ENCODE measurements at places on chromosomes 12 and 14.

DNA sequence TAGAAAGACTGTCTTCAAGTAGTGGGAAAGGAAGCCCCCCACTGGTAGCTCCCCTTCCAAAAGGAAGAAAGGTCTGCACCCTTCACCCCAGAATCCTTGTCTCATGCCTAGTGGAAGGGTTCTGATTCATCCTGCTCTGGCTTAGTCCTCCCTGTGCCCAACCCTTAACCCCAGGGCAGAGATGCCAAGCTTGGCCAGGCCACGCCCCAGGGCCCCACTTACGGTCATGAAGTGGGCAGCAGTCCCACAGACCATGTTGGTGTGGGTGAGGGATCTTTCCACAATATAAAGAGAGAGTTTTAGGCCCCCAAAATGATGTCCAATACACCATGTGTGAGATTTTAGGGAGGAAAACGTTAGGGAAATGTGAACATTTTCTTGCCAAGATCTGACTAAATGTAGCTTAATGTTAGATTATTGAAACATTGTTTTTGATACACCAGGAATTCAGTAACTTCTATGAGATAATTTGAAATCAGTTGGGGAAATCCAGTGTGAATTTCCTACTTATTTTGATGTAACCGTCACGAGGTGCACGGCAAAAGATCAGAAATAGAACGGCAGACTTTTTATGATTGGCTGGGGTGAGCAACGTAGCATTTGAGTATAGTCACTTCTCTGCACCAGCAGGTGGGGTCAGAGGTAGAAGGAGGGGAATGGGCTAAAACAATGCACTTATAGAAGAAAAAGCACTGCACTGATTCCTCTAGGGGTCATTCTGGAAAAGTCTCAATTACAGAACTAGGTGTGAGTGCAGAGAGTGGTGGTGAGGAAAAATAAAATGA, 8.2 kb upstream of the SSPN start:
- no peak for DNase-seq

DNA sequence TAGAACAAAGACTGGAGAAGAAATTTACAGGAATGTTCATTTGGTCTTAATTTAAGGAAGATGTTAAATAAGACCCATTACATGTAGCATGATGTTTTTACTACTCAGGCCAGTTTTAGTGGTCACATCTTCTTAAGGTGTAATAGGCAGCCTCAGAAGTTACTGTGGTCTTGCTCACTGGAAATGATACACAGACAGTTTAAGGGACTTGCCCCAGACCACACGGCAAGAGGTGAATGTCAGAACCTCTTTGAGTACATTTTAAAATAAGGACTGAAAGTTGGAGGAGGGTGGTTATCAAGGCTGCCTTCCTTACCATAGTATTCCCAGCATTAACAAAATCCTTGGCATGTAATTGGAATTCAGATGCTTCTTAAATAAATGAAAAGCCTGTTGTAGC, 37.9 kb downstream of the LRRK2 start:
- no peak for DNase-seq

- no peak for DNase-seq
These were observed 97.6 kb downstream of the RAD52 start for GRCh38 chr12:851913-852312.

GRCh38 chr14:39423793-39424192, 8.4 kb downstream of the FBXO33 start:
- DNase-seq: no peak

DNA sequence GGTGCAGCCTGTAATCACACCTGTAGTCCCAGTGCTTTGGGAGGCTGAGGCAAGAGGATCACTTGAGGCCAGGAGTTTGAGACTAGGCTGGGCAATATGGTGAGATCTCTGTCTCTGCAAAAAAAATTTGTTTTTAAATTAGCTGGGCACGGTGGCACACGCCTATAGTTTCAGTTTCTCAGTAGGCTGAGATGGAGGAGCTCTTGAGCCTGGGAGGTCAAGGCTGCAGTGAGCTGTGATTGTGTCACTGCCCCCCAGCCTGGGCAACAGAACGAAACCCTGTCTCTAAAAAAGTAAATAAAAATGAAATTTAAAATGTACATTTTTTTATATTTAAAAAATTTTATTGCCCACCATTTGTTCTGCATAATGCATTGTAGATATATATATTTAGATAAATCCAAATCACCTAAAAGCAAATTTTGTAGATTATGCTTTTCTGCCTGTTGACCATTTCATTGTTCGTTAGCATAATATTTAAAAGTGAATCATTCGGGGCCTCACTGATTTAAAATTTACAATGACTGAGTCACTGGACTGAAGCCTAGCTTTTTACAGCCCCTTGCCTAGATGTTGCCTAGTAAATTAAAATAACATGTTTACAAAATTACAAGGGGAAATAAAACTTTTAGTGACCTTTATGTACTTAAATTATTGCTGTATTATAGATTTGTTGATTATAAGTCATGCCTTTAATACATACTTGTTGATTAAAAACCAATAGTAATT, 87.9 kb downstream of the USP15 start:
- no peak for DNase-seq

- peak; percentile 93 for DNase-seq
These were observed 101.7 kb downstream of the DPF3 start for GRCh38 chr14:72792051-72792788.

GRCh38 chr14:86885280-86885679, 1107.7 kb downstream of the GALC start:
- DNase-seq: no peak

DNA sequence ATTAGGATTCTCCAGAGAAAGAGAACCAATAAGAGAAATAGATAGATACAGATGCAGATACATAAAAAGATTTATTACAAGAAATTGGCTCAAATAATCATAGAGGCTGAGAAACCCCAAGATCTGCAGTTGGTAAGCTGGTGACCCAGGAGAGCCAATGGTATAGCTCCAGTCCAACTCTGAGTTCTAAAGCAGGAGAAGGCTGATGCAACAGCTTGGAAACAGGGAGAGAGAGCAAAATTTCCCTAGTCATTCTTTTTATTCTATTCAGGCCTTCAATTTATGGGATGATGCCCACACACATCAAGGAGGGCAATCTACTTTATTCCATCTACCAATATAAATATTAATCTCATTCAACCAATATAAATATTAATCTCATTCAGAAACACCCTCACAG, 218.2 kb downstream of the PRKD1 start:
- DNase-seq: no peak

- no peak for DNase-seq
These were observed 40.7 kb upstream of the RIN3 start for GRCh38 chr14:92472860-92473259.

- DNase-seq: no peak
These were observed 5.3 kb upstream of the CDCA4 start for GRCh38 chr14:105026033-105026785.

GRCh38 chr14:87971010-87971409, 22.0 kb downstream of the GALC start:
- DNase-seq: no peak

DNA sequence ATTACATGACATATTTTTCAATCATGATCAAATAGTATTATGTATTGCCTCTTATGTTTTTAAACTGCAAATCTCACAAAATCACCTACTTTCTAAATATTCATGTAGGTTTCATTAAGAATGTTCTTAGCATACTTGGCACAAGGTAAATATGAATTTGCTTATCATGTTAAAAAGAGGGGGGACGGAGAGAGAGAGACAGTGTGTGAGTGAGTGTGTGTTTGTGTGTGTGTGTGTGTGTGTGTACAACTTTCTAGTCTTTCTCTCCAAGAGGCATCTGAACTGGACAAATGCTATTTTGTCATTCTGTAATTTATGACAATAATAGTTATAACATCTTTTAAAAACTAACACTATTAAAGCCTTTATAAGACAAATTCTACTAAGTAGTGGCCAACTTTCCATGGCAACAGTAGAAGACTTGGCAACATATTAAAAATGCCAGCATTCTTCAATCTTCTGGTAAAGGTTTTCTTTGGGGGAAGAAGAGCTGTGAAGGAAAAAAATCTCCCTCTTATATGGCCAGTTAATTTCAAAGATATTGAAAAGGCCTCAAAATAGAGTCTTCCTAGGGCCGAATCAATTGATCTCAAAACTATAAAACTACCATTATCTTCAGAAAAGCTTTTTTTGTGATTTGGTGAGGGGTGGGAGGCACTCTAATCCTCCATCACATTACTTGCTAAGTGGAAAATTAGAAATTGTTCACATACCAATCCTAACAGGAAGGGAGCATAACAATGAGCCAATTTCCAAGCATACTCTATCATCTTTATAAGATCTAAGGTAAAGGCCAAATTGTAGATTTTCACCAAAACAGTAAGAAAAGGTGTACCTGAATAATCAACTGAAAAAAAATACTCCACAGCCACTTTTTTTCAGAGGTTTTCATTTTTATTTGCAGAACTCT, 28.2 kb downstream of the CDK17 start:
- no peak for DNase-seq

- no peak for DNase-seq
These were observed 65.4 kb downstream of the ACSM4 start for GRCh38 chr12:7369274-7369729.

- no peak for DNase-seq
These were observed 122.0 kb downstream of the PTCSC3 start for GRCh38 chr14:36054353-36055051.

DNA sequence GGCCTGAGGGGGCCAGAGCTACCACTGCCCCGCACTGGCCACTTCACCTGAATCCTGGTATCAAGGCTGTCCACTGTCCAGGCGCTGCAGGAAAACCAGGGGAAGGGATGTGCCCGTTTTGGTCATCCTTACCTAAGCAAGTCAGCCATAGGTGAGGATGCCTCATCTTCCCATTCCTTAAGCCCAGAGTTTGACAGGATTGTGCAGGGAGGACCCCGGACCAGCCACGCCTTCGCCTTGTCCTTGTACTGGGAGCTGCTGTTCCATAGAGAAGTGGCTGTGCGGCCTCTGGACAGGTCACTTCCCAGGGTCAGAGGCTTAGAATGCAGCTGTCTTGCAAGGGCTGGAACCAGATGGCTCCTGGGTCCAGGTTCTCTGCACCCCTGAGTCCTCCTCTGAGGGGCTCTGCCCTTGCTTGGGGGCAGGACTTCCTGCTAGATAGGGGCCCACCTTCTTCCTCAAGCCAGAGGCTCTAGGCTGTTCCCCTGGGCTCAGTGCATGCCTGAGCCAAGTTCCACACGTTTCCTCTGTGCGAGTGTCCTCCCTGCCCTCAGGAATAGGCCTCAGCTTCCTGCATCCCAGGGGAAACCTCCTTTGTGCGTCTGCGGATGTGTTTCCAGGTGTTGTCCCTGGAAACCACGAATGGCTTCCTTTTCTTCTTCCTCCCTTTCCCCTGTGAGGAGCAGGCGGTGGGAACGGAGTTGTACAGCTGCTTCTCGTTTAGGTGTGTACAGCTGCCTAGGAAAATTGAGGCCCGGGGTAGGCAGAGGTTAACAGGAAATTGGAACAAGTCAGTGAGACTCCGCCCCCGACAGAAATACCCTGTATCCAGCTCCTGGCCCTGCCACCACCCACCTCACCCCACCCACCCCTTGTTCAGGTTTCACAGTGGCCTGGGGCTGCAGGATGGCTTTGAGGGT, 54.3 kb upstream of the RIN3 start:
- no peak for DNase-seq

DNA sequence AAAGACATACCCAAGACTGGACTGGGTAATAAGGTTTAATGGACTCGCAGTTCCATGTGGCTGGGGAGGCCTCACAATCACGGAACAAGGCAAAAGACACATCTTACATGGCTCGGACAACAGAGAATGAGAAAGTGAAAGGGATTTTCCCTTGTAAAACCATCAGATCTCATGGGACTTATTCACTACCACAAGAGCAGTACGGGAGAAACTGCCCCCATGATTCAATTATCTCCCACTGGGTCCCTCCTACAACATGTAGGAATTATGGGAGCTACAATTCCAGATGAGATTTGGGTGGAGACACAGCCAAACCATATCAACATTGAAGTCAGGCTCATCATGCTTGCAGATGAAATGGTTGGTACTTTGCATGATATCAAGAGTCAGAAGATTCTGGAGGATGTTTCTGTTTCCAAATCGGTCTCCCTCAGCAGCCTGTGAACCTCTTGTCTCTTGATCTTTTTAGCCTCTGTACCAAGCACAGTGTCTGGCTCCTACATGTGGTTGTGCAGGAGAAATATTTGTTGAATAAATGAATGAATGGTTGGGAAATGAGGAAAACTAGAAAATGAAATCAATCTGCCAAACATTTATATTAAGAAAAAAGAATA, 98.6 kb downstream of the VRK1 start:
- DNase-seq: no peak

- DNase-seq: no peak
These were observed 1.4 kb downstream of the EPS8 start for GRCh38 chr12:15787778-15788177.

DNA sequence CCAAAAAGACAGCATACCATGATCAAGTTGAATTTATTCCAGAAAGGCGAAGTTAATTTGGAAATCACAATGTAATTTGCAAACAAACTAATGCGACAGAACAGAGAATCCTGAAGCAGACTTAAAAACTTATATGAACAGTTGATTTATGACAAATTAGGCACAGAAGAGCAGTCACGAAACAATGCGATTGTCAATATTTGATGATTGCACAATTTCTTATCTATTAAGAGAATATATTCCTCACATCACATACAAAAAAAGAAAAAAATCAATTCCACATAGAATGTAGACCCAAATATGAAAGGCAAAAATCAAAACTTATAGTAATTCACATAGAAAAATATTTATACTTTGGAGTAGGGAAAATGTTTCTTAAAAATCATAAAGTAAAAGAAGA, 28.9 kb downstream of the COX16 start:
- no peak for DNase-seq

DNA sequence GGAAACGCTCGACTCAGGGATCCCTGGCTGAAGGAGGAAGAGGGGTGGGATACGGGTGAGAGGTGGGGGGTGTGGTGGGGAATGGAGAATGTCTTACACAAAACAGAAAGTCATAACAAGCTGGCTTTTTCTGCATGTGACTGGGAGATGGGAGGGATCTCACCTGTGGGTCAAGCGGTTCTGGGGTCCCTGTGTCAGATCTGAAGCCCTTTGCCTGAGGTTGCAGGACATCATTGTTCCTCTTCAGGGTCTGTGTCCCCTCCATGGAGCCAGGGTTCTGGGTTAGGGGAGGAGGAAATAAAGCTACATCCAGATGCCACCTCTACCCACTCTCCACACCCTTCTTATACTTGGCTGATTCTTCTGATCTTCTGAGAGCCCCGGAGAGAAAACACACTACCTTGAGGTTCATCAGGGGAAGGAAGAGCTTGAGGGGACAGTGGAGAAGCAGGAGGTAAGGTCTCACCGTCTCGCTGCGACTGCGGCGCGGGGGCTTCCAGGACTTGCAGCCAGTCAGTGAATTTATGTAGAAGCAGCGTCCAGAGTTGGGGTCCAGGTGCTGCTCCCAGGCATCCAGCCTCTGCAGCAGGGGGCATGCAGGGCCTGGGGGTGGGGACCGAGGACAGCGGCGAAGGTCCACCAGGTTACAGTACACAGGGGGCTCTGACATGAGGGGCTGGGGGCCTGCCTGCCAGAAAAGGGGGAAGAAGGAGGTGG, 2.5 kb downstream of the ARHGAP9 start:
- DNase-seq: no peak

DNA sequence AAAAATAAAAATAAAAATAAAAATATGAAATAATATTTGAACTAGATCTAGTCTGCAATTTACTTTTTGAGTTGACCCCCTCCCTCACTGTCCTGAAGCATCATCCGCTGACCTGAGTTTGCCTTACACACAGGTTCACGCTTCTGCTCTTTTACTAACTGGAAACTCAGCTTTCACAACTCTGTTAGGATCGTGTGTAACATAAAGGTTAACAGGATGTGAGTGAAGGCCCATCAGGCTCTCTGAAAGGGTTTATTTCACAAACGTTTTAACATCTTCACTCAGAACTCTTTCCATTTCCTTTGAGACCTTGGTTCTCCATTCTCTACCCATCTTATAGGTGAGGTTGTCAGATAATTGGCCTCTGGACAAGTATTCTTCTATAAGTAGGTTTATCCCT, 191.4 kb downstream of the FOXN3 start:
- no peak for DNase-seq

Data from tibial artery (tissue), 4 donors.